Hematopoietic multipotent progenitor cell treated with erythropoietin and hydrocortisone succinate and interleukin-3 and kit ligand, for 6 days (in vitro differentiated cells): ENCODE measurements at places on chromosomes 2 and 18.

GRCh38 chr2:240013343-240013742, 11.8 kb downstream of the NDUFA10 start:
- peak; percentile 44 for DNase-seq

DNA sequence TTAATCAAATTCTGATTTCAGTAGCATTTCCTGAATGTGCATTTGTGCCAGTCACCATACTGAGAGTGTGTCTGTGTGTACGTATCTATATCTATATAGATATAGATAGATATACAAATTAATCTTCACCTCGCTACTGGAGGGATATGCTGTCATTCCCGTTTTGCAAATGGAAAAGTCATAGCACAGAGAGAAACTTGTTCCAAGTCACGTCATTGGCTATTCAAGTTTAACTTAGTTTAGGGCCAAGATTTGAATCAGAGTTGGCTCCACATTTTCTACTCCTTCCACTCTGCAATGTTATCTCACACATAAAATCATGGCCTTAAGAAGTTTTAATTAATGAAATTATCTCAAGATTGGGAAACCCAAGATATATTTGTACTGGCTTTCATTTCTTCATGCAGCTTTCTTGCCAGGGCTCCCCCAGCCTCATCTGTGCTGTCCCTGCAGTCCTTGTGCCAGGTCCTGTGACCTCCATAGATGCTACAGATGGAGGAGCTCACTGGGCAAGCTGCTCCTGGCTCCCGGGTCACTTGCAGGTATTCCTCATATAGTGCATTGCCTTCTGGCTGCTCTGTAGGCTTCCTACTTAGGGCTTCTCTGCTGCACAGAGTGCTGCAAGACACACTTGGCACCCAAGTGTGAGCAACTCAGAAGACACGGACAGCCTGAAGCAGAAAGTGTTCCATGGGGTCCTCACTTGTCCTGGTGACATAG, 245.8 kb downstream of the KCNS3 start:
- no peak for DNase-seq

DNA sequence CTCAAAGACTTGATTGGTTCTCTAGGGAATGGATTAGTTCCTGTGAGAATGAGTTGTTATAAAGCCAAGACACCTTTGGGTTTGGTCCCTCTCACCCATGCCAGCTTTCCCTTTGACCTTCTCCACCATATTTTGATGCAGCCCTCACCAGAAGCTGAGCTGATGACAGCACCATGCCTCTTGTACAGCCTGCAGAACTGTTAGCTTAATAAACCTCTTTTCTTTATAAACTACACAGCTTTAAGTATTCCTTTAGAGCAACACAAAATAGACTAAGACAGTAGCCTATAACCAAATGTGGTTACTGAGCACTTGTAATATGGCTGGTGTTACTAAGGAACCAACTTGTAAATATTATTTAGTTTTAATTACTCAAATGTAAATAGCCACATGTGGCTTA, 55.1 kb downstream of the BAZ2B start:
- DNase-seq: no peak

DNA sequence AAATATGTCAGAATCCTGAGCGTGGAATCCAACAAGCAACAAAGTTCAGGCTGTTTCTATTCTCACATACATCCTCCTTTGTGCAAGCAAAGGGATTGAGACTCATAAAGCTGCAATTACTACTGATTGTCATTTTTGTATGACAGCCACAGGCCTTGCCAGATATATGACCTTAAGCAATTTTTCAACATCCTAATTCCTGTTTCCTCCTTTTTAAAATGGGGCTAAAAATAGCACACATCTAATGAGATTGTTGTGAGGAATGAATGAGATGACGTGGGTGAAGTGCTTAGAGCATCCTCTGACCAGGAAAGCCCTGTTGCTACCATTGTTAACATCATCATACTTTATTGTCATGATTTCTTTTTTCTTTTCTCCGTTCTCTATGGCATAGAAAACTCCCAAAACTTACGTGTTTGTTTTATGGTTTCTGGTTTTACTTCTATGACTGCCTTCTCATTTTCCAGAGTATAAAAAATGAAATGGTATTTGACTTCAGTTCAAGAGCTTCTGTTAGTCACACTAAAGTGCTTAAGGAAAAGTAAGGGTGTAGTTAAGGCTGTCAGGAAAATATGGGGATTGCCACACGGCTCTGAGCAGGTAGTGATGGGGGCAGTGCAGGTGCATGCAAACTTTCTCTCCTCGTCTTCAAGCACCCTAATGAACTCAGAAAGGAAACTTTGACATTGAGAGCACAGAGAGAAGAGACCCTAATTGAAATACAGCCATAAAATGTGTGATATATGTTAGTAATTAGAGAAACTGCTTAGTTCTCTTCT, 590.6 kb upstream of the NETO1 start:
- no peak for DNase-seq

- peak; percentile 29 for DNase-seq
Observed at GRCh38 chr2:237291138-237291792, 122.7 kb downstream of the COL6A3 start.

- peak; percentile 35 for DNase-seq
Observed at GRCh38 chr2:196601430-196602306, 37.8 kb upstream of the CCDC150 start.
